Fibroblast of villous mesenchyme (primary cell): ENCODE measurements at places on chromosomes 11 and 22.

- peak; percentile 67 for DNase-seq
Measured at GRCh38 chr11:33362051-33362910, 105.1 kb downstream of the HIPK3 start.

DNA sequence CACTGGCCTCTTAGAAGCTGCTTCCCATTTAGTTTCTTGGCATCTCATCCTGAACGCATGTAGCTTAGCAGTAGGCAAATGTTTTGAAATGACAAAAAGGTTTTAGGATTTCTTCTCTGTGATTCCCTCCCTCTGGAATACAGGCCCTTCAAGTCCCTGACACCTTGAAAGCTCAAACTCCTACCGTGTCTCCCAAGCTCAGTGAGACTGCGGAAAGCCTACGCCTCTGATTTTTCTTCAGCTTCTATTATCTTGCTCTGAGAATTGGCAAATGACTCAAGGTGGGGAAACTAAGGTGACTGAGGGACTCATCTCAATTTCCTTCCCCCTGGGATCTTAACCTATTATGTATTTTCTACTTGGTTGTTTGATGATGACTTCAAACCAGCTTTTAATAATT, 130.3 kb downstream of the ENTHD1 start:
- no peak for DNase-seq

GRCh38 chr11:124823512-124824376, 23.5 kb upstream of the MSANTD2 start:
- no peak for DNase-seq

DNA sequence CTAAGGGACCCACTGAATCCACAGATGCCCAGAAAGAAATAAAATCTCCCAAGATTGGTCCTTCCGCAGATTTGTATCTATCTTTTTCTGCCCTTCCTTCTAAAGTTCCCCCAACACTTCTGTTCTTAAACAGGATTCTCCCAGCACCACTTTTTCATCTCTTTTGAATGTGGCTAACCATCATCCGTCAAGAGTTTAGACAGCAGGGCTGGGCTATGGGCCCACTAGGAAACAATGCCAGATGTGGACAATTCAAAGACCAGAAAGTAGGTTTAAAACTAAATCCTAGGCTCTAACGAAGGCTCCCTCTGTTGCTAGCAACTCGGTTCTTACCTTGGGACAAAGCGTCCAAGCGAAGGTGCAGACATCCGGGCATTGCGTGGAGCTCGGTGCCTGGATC, 100.0 kb downstream of the AMBRA1 start:
- no peak for DNase-seq

DNA sequence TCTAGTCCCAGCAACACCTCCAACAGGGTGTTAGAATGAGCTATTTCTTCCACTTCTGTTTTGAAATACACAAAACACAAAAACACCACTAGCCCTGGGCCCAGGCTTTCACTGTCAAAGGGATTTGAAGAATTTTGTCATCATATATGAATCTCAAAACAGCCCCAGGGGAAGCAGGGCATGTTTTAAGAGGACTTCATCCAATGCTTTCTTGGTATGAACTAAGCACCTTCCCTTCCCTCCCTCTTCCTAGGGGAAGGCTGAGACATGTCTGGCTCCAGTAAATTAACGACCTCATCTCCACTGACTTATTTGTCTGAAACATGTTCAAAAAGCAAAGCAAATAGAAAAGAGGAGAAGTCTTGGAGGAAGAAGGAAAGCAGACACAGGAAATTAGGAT, 75.7 kb upstream of the INCENP start:
- DNase-seq = peak; percentile 76

GRCh38 chr11:95076981-95077380, 10.3 kb downstream of the SRSF8 start:
- no peak for DNase-seq

GRCh38 chr11:8532475-8532874, 61.6 kb downstream of the STK33 start:
- no peak for DNase-seq

DNA sequence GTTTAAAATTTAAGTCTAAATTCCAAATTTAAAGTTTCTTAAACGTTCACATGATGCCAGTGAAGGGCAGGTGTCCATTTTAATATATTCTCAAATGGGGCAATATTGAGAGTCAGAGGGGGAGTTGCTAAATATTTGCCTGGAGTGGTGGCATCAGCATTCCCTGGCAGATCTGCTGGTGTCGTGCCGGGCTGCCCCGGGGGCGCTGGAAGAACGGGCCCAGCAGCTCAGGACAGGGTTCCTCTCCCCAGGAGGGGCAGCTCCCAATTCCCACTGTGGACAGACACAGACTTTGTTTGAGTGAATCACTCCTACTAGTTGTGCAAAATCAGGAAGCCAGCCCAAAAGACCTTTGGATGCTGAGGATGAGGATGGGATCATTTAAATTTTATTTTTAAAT, 468.7 kb upstream of the B3GAT1 start:
- no peak for DNase-seq

- DNase-seq = no peak
Measured at GRCh38 chr11:10876158-10876557, 18.3 kb upstream of the ZBED5 start.

DNA sequence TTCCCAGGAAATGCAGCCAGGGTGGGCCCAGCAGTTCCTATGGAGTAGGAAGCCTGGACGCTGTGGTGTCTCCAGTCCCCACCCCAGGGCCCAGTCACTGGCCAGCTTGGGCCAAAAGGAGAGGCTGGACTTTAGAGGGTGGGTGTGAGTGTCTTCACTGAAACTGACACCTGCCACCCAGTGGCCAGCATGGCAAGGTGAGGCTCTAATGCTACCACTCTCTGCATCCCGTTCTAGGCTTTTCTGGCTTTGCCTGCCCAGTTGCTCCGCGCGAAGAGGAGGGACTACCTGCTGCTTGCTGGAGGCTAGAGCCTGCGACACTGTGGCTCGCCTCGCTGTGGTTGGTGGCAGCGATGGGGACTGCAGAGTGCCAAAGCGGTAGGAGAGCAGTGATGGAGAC, 35.4 kb downstream of the C22orf42 start:
- no peak for DNase-seq

- peak; percentile 48 for DNase-seq
Measured at GRCh38 chr11:3807909-3808860, at the start of gene PGAP2. Gene PGAP2 (plus strand): TSS chr11:3808560. CDS start chr11:3811260, 2,700 bp downstream.

GRCh38 chr11:19072464-19072863, 11.9 kb upstream of the MRGPRX2 start:
- no peak for DNase-seq

DNA sequence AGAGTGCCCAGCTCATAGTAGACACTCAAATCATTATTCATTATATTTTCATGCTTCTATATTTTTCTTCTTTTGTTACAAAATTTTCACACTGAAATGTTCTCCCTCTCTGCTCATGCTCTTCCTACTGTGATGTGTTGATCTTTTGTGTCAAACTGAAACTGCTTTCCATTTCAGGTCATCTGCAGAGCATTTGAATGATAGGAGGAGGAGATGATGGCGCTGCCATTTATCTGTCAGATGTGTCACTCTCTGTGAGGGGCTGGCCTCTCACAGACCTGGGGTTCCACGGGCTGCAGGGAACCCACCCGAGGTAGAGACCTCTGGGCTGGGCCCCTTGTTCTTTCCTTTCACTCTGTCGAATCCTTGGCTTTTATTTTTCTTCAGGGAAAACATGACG, 41.1 kb downstream of the OR10A6 start:
- DNase-seq = no peak

- no peak for DNase-seq
Measured at GRCh38 chr22:44531487-44531886, 33.5 kb upstream of the RTL6 start.

GRCh38 chr11:15053191-15053685, 20.2 kb upstream of the CALCB start:
- DNase-seq = peak; percentile 2

GRCh38 chr11:113305440-113306336, 8.7 kb upstream of the TTC12 start:
- DNase-seq = peak; percentile 58

DNA sequence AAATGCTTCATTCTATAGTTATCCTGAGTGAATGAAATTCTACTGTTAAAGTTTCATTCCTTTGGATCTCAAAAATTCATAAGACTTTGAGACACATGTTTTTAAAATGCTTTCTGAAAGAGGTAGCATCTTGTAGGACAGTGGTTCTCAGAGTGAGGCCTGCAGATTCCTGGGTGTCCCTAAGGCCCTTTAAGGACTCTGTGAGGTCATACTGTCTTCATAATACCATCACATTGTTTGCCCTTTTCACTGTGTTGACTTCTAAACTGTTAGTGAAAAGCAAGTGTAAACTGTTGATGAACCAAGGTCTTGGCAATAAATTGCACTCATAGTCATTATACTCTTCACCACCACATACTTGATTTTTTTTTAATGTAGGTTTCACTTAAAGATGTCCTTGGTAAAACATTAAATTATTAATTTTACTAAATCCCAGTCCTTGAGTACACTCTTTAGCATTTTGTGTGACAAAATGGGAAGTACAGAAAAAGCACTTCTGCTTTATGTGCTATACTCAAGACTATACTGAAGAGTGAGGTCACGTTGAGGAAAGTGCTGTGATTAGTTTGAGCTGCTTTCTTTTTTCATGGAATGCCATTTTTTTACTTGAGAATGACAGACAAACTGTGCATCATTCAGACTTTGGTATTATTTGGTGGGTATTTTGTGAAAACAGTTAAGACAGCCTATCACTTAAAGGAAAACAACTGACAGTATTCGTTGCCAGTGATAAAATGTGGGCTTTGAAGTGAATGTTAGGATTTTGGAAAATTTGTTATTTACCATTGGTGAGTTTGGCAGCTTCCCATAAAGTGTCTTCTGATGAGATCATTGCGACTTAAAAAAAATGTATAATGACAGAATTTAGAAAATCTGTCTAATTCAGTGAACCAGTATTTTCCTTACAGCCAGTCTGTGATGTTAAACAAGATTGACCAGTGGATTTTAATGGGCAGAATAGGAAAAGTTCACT, 61.1 kb downstream of the SPECC1L start:
- DNase-seq = peak; percentile 12

DNA sequence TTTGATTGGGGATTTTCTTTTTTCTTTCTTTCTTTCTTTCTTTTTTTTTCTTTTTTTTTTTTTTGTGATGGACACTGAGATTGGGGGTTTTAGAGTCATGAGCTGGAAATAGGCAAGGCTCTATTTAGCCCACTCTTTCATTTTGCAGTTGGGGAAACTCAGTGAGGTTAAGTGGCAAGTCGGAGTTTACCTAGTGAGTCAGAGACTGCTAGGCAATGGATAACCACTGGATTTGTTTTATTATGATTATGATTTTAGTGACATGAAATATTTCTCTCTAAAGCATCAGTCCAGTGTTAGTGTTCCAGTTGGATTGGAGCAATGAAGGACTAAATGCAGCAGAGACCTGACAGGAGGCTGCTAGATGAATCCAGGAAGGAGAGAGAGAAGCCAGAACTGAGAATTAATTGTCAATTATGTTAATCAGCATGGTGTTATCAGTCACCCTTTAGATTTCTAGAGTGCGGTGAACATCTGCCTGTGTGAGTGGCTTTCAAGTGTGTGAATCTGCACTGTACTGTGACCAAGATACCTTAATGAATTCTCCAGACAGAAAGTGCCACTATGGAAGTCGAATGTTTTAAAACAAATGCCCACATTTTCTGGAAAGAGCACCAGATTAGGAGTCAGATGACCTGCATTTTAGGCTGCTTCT, 10.9 kb downstream of the BMAL1 start:
- no peak for DNase-seq
